ENCODE measurements at places on chromosomes 1 and 21. TPM values are rescaled to one million over a fixed set of nuclear protein-coding genes. Genes with fewer than 3 reads are reported as not detected.

DNA sequence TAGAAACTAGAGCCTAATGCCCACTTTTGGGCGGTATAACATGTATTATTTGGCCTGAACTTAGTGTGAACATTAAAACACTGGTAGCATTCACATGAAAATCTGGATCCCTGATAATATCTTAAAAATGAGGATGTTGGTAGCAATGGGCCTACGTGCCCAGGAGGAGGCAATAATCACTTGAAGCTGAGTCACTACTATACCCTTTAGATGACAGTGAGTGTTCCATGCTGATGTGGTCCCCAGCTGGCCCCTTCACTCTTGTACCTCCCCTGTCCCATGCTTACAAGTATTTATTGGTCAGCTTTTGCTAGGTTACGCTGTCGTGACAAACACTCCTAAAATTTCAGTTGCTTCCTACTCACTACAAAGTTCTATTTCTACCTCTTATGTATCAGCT lies 23.0 kb upstream of the POU2F1 start:
- no peak for DNase-seq

DNA sequence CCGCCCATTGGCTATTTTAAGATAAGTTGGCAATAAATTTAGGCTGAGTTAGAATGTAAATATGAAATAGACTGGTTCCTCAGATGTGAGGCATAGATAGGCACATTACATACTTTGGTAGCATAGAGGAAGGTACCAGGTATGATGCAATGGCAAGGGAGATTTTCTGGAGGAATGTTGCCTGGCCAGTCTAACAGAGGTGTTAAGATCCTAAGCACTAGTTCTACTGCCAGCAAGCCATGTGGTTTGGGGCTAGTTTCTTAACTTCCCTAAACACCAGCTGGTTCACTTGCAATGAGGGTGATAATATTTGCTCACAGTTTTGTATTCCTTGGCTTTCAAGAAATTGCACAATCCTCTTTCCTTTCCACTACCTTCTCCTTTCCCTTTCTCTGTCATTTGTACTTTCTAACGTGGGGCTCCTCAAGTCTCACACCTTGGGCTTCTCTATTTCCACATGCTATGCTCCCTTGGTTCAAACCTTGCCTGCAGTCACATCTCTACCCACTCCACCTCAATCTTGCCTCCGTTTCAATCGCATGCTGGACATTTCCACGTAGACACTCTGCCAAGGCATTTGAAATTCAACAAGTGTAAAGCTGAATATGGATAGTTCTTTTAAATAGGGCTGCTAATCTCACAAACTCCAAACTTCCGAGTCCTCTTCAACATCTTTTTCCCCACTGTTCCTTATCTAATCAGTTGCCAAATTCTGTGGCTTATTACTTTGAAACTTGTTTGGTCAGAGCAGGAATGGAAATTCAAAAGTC lies 4.7 kb upstream of the CD55 start:
- no peak for DNase-seq

- no peak for DNase-seq
These were observed 16.5 kb downstream of the RGL1 start for GRCh38 chr1:183821309-183821888.

- no peak for DNase-seq
These were observed 382.9 kb upstream of the B3GALT2 start for GRCh38 chr1:193569096-193569982.

DNA sequence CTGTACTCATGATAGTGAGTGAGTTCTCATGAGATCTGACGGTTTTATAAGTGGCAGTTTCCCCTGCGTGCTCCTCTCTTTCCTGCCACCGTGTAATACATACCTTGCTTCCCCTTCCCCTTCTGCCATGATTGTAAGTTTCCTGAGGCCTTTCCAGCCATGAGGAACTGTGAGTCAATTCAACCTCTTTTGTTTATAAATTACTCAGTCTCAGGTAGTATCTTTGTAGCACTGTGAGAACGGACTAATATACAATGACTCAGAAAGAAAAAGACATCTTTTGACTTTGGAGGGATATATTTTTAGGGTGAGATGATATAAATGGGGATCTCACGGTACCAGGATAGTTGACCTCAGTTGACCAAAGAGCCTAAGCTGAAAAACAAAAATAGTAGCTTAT lies 74.7 kb upstream of the BACH1 start:
- no peak for DNase-seq

DNA sequence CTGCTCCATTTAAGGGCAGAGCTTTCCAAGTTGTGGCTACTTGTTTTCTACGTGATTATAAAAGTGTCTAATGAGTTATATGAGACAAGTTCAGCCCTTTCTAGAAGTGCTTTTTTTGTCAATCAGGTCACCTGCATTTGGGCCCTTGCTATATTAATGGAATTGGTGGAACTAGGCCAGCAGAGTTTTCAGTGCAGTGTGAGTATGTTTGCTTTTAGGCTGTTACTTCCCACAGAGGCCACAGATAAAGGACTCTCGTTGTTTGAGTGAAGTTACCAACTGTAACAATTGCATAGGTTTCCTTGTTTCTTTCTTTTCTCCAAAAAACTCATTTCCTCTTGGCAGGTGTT lies 10.9 kb downstream of the SMAP2 start:
- no peak for DNase-seq

GRCh38 chr1:242585616-242586359 lies 61.3 kb upstream of the PLD5 start:
- DNase-seq: no peak

DNA sequence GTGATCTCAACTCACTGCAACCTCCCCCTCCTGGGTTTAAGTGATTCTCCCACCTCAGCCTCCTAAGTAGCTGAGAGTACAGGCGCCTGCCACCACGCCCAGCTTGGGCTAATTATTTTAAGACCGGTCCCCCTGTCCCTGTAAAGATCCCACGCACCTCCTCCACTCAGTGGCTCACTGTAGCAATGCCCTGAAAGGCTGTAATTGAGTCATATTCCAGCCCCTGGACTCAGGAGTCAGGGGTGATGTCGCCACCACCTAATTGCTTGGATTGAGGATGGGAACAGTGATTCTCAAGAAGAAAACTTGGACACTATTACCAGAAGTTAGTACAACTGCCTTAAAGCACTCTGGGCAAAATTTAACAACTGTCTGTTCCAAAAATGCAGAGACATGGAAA lies 3.1 kb upstream of the EDARADD start:
- DNase-seq: no peak

DNA sequence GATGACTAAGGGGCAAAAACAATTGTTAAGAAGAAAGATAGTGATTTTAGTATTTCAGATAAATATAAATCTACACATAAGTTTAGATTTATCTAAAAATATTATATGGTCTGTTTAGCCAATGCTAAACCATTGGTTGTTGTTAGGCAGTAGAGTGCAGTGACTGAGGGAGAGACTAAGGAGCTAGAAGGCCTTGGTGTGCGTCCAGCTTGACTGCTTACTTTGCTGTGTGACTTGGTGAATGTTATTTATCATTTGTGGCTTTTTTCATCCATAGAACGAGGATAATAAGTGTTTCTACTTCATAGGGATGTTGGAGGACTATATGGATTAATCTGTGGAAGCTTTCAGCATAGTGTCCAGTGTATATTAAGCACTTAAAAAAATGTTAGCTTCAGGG lies 264.7 kb upstream of the C1orf105 start:
- DNase-seq: no peak

The KCNJ9 gene
- not detected for total RNA-seq

The OSCP1 gene
- 1.5 TPM for total RNA-seq

The KRTAP13-2 gene
- not detected for total RNA-seq

All from activated T-cell treated with anti-CD3 and anti-CD28 coated beads, Interleukin-2, amount 50 U/mL, for 4 hours (primary cell).